ENCODE measurements at places on chromosomes 16 and 17.

DNA sequence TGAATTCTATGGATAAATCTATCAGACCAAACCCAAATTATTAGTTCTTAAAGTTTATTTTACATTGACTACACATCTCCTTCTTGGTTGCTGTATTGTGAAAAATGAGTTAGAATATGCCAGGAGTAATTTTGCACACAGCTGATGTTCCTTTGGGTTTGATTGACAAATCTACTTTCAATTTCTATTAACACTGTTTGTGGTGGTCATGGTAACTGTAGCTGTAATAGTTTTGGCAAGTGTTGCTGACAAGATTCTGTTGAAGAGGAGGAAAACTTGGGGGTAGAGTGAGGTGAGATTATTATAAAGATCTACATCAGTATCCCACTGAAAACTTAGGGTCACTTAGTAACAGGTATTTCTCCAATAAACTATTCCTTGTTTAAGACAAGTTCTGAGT, 30.3 kb downstream of the MRTFB start:
- DNase-seq = no peak

- peak; percentile 48 for DNase-seq
Observed at GRCh38 chr17:77419547-77420094, 278.9 kb downstream of the SEC14L1 start.

- peak; percentile 70 for DNase-seq
Observed at GRCh38 chr16:87317750-87318644, 805 bp upstream of the C16orf95 start.

GRCh38 chr16:68091380-68092261, 6.5 kb downstream of the NFATC3 start:
- DNase-seq = no peak

DNA sequence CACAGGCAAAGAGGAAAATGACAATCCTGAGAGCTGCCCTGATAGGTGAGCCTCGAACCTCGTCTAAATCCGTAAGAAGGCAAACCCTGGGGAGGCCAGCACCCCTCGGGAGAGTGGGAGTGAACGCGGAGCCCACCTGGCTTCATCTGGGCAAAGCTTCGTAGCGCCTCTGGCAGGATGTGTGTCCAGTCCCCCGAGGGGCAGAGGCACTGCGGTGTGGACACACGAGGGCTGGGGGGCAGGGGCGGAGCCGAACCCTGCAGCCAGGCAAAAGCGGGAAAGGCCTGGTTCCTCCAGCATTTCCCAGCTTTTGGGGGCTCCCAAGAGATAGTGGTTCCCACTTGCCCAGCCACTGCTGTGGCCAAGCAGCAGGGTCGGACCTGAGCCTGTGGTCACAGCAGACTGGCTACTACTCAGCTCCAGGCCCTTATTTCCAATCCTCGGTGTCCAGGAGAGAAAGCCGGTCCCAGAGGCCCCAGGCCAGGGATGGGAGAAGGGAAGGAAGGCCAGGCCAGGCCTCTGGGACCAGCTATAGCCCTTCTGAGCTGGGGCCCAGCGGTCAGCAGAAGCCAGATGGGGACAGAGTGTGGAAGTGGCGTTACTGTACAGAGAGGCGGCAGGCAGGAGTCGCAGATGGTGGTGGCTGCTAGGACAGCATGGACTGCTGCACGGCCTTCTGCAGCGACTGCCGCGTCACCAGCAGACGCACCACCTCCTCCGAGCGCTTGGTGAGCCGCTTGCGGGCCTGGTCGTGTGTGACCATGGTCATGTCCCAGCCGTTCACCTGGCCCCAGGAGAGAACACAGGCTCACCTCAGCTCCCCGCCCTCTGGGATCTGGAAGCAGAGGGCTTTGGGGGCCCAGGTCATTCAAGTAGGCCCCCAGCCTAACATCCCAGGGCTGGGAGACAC, 5.0 kb downstream of the TAX1BP3 start:
- no peak for DNase-seq

GRCh38 chr17:45946841-45947256, 52.2 kb upstream of the STH start:
- no peak for DNase-seq

- DNase-seq = no peak
Observed at GRCh38 chr16:1003391-1004347, 22.1 kb downstream of the SOX8 start.

DNA sequence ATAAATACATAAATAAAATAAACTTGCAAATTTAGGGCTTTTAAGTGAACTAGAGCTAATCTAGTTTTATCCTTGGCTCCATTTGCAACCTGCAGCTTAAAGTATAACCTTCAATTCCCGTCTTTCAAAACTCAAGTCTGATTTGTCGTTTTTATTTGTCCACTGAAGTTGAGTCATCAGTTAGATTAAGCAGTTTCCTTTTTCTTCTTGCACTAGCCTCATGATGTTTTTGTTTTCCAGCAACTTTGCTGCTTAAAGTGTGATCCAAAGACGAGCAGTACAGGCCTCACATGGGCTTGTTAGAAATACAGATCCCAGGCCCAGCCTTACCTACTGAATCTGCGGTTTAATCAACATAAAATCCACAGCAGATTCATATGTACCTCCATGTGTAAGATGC, 13.8 kb downstream of the ARSG start:
- no peak for DNase-seq

GRCh38 chr16:87407511-87408112, 15.5 kb downstream of the MAP1LC3B start:
- peak; percentile 73 for DNase-seq

DNA sequence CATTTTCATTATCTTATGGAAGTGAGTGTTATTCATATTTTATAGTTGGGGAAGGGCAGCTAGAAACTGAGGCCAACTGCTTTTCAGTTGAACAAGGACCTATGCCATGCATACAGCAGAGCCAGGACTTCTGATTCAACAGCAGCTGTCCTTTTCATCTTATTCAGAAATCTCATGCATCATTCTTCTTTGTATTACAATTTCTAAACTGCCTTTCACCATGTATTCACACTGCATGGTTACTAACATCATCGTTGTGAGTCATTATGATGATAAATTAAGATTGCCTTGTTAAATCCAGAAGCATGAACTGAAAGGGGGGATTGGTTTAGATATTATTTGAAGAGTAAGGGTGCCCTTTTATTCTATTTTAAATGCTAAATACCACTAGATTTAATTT, 1470.1 kb upstream of the GOT2 start:
- DNase-seq = no peak

DNA sequence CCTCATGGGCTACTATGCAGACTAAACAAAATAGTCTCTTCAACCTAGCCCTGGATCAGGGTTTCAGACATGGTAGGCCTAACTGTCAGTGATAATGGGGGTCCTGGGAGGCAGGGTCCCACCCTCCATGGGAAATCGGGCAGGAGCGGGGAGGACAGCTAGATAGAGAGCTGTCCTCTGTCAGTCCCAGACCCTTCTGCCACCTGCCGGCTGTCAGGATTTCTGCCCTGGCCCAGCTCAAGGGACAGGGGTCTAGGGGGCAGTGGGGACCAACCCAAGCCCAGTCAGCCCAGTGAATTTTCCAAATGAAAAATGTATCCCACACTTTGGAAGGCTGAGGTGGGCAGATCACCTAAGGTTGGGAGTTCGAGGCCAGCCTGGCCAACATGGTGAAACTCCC, 5.3 kb downstream of the CA7 start:
- no peak for DNase-seq

DNA sequence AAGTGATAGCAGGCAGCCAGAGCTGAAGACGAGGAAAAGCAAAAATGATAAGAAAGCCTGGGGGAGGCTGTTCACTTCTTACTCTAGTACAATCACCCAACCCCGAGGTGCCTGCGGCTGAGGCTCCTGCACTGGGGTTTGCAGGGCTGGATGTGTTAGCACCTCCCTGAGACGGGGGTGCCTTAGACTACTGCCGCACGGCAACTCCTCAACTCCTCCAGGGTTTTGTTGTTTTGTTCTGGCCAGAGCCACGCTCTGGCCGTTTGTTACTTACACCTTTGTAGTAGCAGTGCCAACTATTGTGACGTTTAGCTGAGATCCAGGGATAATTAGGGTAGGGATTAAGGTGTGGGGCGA, 51.5 kb downstream of the LDHD start:
- DNase-seq = no peak

DNA sequence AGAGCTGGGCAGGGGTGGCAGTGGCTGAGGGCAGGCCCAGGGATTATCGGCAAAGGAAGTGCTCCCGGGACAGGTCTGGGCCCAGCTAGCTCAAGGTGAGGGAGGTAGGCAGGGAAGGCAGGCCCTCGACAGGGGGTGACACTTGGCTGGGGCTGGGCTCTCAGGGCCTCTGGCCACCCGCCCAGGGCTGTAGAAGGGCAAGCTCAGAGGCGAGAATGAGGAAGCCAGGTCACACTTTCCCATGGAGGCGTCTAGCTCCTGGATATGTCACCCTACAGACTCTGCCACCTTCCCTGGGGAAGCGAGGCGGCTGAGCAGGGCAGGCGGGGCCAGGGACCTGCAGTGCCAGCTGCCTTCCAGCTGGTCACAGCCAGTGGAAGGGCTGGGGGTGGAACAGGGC, 19.1 kb downstream of the FAM83G start:
- DNase-seq = no peak

DNA sequence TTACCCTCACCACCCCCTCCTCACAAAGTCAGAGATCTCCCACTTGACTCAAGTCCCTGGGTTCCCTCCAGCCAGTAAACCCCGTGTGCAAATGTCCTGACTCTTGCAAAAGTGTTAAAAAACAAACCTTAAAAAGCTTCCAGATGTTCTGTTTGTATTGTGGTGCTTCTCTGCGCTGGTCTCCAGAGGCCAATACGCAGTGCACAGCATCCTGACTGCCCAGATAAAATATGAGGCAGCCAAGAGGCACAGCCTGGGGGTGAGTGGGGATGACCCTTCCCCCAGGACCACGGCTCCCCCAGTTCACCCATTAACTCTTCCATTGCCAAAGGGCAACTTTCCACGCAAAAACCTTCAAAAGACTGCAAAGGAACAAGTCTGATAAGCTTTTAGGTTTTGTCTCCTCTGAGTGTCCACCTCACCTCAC, 291.8 kb downstream of the SOX9 start:
- no peak for DNase-seq

DNA sequence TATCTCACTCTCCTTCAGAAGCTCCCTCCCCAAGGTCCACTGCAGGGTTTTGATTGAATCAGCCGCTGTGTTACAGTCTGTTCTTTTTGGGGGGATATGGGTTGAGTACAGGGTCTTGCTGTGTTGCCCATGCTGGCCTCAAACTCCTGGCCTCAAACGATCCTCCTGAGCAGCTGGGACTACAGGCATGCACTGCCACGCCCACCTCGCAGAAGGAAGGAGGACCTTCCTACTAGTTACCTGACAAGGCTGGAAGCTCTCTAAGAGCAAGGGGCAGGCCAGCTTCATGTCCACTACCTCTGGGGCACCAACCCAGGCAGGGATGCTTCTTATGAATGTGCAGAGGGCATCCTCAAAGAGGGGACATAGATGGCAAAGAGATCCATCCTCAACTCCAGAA, 1.9 kb upstream of the MMP28 start:
- no peak for DNase-seq

DNA sequence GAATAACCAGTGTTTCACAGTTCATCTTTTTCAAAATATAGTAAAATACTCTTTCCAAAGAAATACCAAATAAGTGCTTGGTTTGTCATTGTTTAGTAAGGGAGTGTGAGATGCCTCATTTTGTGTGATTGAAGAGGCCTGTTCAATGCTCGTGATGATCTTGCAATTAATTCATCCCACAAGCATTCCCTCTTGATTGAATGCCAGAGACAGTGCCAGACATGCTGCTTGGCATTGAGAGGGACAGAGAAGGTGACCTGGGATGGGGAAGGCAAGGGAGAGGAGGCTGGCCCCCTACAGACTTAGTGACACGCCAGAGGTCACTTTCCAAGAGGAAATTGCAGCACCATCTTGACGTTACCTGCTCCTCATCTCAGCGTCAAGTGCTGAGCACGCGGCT, 49.3 kb downstream of the CLEC16A start:
- no peak for DNase-seq

- DNase-seq = no peak
Observed at GRCh38 chr17:42413464-42414040, 9.5 kb downstream of the CAVIN1 start.

DNA sequence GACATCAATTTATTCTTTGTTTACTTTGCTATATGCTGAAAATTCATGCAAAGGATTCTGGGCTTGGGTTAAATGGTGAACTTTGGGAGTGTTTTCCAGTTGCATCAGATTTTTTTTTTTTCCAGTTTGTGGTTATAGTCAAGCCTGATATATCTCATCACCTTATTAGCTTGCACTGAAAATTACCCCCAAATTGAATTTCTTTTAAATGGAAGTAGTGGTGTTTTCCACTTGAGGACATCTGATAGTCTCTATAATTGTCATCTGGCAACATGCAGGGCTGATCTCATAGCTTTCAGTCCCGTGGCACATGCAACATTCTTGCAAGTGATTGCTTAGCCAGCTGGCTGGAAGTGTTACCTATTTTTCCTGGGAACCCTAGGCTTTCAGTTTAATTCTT, 4.7 kb upstream of the KRTAP3-1 start:
- DNase-seq = no peak

- DNase-seq = peak; percentile 88
Observed at GRCh38 chr17:29568331-29569244, at the start of gene TP53I13. Gene TP53I13 (plus strand): TSS chr17:29568701. CDS start chr17:29568759, 58 bp downstream.

- DNase-seq = no peak
Observed at GRCh38 chr16:53872248-53873221, 168.6 kb downstream of the FTO start.

- DNase-seq = no peak
Observed at GRCh38 chr16:75074920-75075687, 41.5 kb downstream of the LDHD start.

DNA sequence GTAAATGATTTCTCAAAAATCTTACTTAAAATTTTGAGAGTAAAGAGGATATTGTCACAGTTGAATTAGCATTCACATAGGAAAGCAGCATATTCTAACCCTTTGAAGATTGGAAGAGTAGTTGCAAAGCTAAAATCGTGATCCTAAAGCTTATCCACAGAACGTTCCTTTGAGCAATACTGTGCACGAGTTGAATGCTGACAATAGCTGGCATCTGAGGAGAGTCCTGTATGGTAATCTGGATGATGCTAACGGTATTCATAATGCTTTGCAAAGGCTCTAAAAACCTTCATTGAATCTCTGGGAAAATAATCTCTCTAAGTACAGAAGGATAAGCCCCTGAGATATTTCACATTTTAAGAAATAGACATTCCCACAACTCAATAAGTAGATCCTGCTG, 354.6 kb downstream of the CDH8 start:
- no peak for DNase-seq

DNA sequence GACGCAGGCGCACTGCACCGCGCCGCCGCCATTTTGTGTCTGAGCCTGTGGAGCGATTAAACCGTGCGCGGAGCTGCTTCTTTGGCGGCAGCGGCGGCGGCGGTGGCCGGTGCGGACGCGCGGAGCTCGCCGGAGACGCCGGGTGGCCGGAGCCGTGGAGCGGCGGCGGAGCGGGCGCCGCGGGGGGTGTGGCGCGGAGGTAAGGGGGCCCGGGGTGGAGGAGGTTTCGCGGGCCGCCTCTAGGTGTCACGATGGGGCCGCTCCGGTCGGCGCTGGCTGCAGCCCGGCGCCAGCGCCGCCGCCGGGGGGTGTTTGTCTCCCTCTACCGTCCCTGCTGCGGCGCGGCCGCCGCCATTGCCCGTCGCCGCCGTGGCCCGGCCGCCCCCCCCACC, at the start of gene CTCF:
TSS of gene CTCF (plus strand) at position 1 of the 392 bp plus-strand sequence. CDS start 48,307 bp downstream, outside the sequence.
- peak; percentile 83 for DNase-seq

- DNase-seq = no peak
Observed at GRCh38 chr16:27671410-27671809, 121.5 kb downstream of the KATNIP start.

Data from ovary (tissue), 10 donors.